ENCODE measurements at places on chromosomes 2 and 18. TPM values are rescaled to one million over a fixed set of nuclear protein-coding genes. Genes with fewer than 3 reads are reported as not detected.

DNA sequence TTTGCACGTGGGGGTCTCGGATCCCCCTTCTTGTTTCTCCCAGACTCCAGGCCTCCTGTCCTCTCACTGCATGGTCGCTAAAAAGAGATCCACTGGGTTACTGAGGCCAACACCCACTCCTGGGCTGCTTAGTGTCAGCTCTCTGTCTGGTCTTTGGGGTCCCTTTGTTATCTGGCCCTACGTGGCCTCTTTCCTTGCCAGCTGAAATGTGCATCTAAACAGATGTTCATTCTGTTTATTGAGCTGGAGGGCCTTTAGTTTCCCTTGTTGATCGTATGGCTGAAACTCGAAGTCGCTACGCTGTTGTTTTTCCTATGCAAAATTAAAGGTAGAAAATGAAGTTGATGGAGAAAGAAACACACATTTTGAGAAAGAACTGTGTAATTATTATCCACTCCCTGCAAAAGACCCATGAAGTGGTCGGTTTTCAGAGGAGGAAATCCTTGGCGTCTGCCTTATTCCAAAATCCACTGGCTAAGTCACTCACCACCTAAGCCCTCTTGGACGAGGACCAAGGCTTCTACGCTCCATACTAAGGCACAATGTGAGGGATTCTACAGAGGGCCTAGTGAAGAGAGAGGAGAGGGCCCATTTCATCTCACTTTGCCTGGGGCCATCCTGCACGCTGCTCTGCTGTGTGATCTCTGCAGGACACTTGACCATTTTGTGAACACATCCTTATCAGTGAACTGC lies 105.3 kb downstream of the GLI2 start:
- H3K36me3 ChIP-seq = peaks cover 7% of the 10 kb centered on the region
- no peak overlapping the region for H3K27ac ChIP-seq
- H3K4me3 ChIP-seq = no peak overlapping the region

GRCh38 chr2:233426619-233427342 lies 72.5 kb downstream of the DGKD start:
- H3K36me3 ChIP-seq = peaks cover 15% of the 10 kb centered on the region
- H3K4me1 ChIP-seq = peaks cover 44% of the 10 kb centered on the region
- peak; percentile 78 for DNase-seq
- peak overlapping the region; percentile 39 for H3K27ac ChIP-seq

GRCh38 chr18:67893916-67894315 lies 377.4 kb upstream of the DSEL start:
- no peaks in the 10 kb centered on the region for H3K27me3 ChIP-seq
- no peaks in the 10 kb centered on the region for H3K36me3 ChIP-seq
- no peak for DNase-seq
- no peaks in the 10 kb centered on the region for H3K4me1 ChIP-seq
- no peak overlapping the region for H3K27ac ChIP-seq

LAMA1 gene
- 9.6 TPM for total RNA-seq

MYOM1 gene
- 0.21 TPM for total RNA-seq

ALPP gene
- total RNA-seq = 0.35 TPM

All from MCF 10A (cell line).